ENCODE measurements at places on chromosomes 3 and 15.
A peak's percentile ranks its signal among the peaks of the same experiment; 100 is the strongest.

DNA sequence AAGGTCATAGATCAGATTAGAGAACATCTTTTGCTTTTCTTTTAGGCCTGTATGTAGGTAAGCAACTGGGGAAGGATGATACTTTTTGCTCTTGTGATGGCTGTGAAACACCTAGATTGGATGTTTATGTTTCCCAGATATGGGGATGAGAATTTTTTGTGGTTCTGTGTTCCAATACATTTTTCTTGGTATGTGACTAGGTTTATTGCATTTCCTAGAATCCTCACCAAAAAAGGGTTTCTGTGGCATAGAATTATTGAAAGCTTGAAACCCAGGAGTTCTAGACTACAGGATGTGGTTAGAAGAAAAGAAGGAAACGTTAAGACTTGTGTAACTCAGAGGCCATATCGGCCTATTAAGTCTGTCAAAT lies 25.8 kb downstream of the OXNAD1 start:
- DNase-seq, result no peak

GRCh38 chr3:37574177-37574943 lies 287.3 kb upstream of the CTDSPL start:
- no peak for DNase-seq

DNA sequence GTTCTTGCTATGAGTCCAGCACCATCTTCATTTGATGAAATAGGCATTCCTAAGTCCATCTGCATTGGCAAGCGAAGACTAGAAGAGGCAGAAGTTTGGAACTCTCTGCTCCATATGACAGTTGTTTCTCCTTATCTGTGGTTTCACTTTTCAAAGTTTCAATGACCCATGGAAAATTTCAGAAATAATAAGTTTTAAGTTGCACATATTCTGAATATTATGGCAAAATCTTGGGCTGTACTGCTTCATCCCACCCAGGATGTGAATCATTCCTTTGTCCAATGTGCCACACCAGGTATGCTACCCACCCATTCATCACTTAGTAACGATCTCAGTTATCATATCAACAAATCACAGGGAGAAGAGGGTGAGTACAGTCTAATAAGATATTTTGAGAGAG lies 647.9 kb downstream of the GRM7 start:
- DNase-seq, result no peak

GRCh38 chr15:64461721-64462162 lies 1.4 kb downstream of the ZNF609 start:
- DNase-seq, result peak; percentile 77

GRCh38 chr15:73600413-73601335 lies 32.5 kb downstream of the NPTN start:
- no peak for DNase-seq

- no peak for DNase-seq
Measured at GRCh38 chr15:96374499-96374898, 44.0 kb downstream of the NR2F2 start.

DNA sequence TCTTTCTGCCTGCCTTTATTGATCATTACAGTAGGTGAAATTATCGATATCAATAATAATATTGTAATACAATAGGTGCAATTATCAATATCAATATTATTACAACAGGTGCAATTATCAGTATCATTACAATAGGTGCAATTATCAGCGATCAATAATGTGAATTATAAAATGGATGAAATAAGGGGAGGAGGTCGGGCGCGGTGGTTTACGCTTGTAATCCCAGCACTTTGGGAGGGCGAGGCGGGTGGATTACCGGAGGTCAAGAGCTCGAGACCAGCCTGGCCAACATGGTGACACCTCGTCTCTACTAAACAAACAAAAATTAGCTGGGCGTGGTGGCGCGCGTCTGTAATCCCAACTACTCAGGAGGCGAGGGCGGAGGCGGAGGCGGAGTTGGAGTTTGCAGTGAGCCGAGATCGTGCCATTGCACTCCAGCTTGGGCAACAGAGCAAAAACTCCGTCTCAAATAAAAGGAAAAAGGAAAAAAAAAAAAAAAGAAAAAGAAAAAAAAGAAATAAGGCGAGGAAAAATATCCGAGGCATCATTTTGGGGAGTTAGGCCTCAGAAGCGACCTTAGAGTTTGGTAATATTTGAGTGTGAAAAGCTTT lies 611 bp upstream of the BNIP2 start:
- peak; percentile 76 for DNase-seq

DNA sequence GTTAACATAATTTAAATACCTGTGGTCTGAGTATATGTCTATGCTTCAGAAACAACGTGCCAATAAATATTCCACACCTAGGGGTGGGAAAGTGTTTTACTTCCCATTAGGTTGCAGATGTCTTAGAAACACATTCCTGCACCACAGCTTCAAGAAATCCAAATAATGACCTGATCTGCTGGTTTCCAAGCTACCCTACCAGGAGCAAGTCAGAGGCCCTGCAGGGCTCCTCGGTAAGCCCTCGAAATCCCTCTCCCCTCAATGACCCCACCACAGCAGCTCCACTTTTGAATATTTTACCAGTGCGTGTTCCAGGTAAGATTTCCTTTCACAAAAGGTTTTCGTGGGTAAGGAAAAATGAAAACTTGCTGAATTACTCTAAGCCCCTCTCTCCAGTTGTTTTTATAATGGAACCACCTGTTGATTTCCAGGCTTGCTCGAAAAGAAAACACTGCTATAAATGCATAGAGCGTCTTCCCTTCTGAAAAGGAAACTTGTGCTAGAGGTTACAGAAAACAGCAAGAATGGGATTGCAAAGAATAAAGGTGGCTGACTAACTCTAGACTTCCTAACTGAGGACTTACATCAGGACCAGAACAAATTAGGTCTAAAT lies 12.6 kb downstream of the IL12A start:
- DNase-seq, result peak; percentile 64

- DNase-seq, result no peak
Measured at GRCh38 chr15:76913737-76914136, 8.6 kb upstream of the SCAPER start.

DNA sequence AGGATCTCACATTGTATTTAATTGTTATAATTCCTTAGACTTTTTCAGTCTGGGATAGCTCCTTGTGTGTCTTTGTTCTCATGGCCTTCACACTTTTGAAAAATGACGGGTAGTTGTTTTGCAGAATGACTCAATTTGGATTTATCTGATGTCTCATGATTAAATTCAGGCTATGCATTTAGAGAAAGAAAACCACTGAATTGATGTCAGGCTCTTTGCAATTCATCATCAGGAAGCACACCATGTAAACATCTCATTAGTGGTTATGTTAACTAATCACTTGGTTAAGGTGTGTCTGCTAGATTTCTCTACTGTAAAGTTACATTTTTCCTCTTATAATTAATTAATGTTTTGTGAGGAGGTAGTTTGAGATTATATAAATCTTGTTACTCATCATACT lies 8.0 kb upstream of the SLC22A13 start:
- no peak for DNase-seq

DNA sequence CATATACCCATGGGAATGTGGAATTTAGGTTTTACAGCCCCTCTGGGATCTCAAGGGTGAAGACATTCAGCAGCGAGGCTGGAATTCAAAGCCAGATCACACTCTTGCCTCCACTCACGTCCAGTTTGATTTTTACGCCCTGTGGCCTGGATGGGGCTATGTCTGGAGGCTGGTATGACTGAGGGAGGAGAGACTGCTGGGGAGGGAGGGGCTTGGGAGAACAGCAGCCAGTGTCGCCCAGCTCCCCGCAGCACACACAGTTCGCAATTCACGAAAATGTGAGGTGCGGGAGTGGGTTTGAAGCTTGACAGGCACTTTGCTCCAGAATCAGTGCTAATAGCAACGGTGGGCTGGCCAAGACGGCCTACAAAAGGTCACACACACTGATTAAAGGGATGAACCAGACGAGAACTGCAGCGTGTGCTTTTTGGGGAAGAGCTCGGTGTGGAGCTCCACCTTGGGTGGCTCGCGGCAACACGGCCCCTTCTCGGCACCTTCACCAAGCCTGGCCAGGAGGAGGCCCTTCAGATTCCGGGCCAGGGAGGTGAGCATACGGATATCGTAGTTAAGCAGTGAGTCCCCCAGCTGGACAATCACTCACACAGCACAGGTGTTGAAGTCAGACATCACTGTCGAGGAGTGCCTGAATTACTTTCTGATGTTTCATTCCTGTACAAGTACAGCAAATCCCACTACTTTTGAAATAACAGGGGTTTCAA lies 16.4 kb downstream of the EHD4 start:
- DNase-seq, result peak; percentile 44

- no peak for DNase-seq
Measured at GRCh38 chr3:30233913-30234646, 372.3 kb upstream of the TGFBR2 start.

GRCh38 chr3:114565216-114565615 lies 271.4 kb downstream of the TIGIT start:
- DNase-seq, result no peak

GRCh38 chr3:144402430-144402829 lies 430.8 kb downstream of the DIPK2A start:
- DNase-seq, result no peak

- DNase-seq, result no peak
Measured at GRCh38 chr3:150308481-150309256, 99.4 kb upstream of the TSC22D2 start.

GRCh38 chr15:69436951-69437350 lies 15.7 kb upstream of the RPLP1 start:
- DNase-seq, result no peak

DNA sequence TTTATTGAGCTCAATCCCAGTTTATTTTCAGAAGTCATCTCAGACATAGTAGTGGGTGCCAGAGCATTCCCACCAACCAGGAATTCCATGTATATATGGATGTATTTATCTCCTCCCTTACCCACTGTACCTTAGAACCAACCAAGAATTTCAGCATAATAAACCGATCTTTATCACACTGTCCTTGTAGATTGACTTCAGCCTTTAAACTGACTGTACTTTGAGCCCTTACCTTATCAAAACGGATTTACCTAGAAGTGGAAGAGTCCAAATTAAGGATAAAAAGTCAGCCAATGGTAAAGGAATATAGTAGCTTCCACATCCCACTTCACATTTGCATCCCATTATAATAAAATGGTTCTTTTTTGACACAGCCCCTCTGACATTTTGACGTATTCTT lies 37.9 kb downstream of the GATM start:
- no peak for DNase-seq

DNA sequence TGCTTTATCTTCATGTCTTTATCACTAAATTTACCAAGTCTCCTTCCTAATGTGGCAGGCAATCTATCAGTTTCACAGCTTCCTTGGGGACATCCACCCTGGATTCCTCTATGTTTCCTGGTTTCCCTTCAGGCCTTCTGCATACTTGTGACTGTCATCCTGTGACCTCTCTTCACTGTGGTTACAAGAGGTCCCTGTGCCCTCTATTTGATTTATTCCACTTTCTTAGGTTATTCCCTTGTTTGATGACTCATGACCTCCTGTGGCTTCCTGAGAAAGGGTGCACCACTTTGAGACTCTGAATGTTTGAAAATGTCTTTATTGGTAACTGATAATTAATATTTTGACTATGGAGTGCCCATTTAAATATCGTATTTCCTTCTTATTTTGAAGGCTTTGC lies 60.5 kb upstream of the KY start:
- DNase-seq, result no peak

DNA sequence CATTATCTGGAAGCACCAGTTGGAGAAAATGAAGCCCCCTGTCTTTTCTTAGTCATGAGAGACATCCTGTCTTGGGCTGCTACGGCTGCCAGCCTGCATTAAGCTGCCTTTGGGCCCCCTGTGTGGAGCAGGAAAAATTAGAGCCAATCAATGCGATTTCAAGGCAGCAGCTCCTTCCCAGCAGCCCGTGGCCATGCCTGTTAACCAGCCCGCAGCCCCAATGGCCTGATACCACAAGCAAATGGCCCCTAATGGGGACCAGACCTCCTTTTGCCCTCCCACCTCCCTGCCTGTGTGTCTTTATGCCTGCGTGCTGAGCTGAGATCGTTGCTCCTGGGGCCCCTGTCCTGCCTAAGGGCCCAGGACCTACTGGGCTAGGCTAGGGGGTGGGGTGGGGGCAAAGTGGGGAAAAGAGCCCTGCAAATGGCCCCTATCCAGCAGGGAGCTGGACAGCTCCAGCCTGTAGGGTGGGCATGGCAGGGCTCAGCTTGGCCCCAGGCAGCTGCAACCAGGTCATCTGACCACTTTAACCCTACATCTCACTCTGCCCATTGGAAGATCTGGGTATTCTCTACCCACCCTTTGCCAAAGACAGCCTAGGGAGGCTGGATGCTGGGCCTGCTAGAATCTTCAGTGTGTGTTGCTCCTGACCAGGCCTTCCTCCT lies 53.8 kb upstream of the MRPS22 start:
- no peak for DNase-seq

- DNase-seq, result peak; percentile 11
Measured at GRCh38 chr3:148006508-148006907, 597.3 kb downstream of the ZIC1 start.

DNA sequence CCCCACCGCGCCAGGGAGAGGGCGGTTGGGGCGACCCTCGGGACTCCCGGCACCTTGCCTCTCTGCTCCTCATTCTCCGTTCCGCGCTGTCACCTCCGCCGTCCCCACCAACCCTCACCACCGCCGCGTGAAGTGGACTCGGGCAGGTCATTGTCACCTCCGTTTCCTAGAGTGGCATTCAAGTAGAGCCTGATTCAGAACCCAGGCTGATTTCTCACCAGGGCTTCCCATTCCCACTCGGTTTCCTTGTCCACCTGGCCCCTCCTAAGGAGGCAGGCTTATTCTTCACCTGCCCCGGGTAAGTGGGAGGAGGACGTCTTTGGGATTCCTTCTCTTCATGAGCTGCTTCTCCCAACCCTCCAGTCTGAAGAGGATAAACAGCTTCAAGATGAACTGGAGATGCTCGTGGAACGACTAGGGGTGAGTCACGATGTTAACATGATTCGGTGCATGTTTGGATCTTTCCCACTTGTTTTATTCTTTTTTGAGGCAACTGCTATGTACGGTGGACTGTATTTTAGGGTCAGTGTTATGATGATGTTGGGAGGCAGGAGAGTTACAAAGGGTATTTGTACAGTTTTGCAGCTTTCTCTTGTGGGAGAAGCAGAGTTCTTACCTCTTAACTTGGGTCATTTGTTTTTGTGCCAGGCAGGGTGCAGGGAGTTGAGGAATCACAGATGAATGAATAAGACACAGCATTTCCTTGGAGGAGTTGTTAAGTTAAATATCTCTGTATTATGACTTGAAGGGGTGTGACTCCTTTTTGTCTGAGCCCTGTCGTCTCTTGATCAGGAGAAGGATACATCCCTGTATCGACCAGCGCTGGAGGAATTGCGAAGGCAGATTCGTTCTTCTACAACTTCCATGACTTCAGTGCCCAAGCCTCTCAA lies 692 bp downstream of the PSMD2 start:
- no peak for DNase-seq

DNA sequence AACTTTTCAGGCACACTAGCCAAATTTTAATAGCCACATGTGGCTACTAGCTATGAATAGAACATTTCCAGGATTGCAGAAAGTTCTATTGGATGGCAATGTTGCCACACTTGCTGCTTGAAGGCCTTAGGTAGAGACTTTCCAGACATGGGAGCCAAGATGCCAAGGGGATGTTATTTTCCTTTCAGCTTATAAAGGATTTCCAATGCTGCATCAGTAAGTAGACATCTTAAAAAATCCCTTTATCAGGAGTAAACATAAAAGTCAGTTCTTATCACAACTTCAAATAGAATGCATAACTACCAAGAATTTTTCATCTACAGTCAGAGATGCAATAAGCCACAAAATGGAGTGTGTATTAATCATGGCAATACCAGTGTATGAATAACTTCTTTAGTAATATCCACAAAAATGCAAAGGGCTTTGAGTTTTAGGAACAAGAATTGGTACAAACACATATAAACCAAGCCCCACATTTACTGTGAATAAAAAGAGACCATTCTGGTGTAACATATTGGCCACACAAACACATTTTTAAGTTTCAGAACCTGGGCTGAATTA lies 457.1 kb upstream of the ADAMTS9 start:
- DNase-seq, result no peak
